Posterior vena cava (tissue), 2 donors: ENCODE measurements at places on chromosomes 2 and 18. TPM values are rescaled to one million over a fixed set of nuclear protein-coding genes. Genes with fewer than 3 reads are reported as not detected.
A peak's percentile ranks its signal among the peaks of the same experiment; 100 is the strongest.

DNA sequence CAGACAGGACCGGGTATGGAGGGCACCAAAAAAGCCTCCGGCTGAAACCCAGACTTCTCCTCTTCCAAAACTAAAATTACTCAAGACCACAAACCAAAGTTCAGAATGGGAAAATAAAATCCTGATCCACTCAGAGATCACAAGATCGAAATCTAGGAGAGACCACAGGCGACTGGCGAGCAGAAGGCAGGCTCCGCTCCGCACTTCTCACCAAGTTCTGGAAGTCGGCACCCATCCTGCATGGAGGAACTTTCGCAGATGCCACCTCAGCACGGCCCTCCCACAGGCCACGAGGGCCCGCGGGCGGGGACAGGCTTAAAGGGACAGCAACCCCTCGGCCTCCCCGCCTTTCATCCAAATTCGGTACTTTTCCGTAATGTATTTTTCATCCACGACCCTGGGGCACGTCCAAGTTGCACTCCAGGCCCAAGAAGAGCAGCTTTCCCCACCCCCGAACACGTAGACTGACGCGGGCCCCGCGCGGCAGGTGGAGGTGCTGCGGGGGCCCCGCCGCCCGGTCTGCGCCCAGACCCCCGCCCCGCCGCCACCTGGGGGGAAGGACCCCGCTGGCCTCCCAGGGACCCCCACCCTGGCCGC, 43.7 kb downstream of the HDLBP start:
- DNase-seq = peak; percentile 96

IL1RL1 gene
- total RNA-seq = 16.2 TPM

GRCh38 chr2:6864923-6865345, 773 bp downstream of the CMPK2 start:
- DNase-seq = peak; percentile 83

DNA sequence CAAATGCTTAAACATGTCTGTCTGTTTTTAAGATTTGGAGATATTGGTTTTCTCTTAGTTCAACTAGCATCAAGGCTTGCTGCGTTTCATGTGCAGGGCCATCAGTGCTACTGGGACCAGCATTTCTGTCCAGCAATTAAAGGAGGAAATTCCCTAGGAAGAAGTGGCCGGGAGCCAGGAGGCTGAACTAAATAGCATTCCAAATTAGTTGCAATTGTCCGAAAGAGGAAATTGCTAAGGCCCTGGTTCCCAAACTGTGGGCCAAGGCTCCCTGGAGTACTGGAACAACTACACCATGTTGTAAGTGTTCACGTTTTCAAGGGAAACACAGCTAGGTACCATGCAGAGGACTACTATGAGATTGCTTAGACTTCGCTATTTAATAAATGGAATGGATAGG, 257.9 kb downstream of the PTPRM start:
- no peak for DNase-seq

SERPINB13 gene
- not detected for total RNA-seq

LOXL3 gene
- total RNA-seq = 11.8 TPM

DNA sequence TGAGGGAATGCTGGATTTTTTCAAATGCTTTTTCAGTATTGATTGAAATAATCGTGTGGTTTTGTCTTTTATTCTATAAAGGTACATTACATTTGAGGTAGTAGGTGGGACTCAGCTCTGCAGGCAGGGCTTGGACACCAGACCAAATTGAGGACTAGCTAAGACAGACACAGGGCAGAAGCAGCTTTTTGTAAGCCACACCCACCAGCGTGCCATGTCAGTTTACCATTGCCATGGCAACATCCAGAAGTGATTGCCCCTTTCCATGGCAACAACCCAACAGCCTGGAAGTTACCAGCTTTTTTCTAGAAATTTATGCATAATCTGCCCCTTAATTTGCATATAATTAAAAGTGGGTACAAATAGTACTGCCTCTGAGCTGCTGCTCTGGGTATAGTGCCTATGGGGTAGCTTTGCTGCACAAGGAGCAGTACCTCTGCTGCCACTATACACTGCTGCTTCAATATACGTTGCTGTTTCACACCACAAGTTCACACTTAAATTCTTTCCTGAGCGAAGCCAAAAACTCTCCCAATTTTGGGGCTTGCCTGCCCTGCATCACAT, 23.6 kb upstream of the VWA3B start:
- no peak for DNase-seq

IL1RN gene
- total RNA-seq = 3.0 TPM

DNA sequence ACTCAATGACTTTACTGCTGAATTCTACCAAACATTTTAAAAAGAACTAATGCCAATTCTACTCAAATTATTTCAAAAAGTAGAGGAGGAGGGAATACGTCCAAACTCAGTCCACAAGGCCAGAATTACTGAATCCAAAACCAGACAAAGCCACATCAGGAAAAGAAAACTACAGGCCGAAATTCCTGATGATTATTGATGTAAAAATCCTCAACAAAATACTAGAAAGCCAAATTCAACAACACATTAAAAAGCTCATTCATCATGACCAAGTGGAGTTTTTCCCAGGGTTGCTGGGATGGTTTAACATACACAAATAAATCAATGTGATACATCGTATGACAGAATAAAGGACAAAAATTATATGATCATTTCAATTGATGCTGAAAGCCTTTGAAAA, 103.9 kb upstream of the UBE2E3 start:
- DNase-seq = no peak

M1AP gene
- total RNA-seq = 0.19 TPM

GRCh38 chr18:44153981-44154380, 526.7 kb upstream of the SETBP1 start:
- no peak for DNase-seq

DNA sequence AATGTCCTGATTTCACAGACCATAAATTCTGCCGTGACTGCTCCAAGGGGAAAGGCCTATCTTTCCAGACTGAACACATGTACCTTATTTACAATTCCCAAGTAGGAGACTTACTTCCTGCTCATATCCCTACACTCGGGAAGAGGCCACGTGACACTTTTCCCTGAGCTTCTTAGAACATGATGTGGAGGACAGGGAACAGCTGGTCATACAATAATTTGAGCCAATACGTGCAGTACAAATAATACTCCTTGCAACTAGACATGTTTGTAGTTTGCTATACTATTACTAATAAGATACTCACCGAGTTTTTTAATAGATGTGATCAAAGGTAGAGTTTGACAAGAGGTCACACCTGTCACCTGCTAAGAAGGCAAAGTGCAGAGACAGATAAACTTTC, 256.4 kb downstream of the SP3 start:
- no peak for DNase-seq

DNA sequence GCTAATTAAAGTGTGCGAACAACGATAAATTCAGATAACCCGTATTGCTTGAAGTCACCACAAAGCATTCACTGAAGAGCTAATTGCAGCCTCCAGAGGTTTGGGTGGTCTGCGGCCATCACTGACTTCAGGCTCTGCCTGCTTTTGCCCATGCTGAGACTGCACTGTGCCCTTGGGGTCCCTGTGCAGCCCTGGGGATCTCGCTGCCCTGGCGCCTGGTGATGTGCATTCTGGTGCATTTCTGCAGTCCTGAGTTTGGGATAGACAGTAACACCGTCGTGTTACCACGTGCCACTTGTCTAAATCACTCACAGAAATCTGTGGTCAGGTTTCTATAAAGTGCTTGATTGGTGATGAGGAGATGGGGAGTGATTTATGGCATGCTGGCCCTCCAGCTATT, 27.6 kb downstream of the LDLRAD4 start:
- DNase-seq = peak; percentile 31

GRCh38 chr18:8329186-8329771, 280.0 kb upstream of the RAB12 start:
- DNase-seq = no peak

DNA sequence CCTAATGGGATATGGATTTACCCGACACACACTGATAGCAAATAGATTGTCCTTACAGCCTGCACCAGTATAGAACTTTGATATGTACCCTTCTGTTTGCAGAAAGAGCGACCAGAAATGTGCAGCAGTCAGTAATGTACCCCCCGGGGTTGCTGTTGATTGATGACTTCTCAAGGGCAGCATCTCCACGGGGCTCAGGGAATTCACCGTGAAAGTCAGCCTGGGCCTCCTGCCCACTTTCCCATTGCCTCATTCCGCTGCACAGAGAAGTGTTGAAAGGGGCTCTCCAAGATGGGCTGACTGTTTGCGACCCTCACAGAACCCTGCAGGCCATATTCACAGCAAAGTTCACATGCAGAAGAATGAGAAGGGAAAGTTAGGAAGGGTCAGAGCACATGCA, 241.3 kb downstream of the PRKCE start:
- DNase-seq = no peak

DNA sequence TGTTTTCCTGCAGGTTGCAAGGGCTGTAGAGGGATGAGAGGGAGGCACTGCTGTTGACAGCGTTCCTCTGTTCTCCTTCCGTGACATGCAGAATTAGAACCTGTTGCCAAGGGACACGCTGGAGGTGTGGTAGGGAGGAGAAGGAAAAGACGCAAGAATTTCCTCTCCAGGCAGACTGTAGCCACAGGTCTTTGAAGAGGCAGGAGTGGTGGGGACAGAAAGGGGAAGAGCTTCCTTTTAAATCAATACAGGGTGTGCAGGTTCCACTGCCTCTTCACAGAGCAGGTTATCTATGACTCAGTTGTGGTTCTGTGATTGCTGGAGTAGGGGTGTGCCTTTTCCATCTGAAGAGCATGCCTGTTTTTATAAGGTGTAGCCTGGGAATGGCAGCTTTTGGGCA, 133.0 kb downstream of the WDSUB1 start:
- DNase-seq = no peak
